Spinal cord (tissue), 10 donors: ENCODE measurements at places on chromosomes 4 and X. TPM values are rescaled to one million over a fixed set of nuclear protein-coding genes. Genes with fewer than 3 reads are reported as not detected.

PAGE5 gene
- not detected for total RNA-seq

CT45A10 gene
- total RNA-seq: not detected

TRIML2 gene
- total RNA-seq: not detected

EGFL6 gene
- 21.9 TPM for total RNA-seq

NKX6-1 gene
- 5.2 TPM for total RNA-seq

AKAP14 gene
- 16.3 TPM for total RNA-seq

CYP4V2 gene
- total RNA-seq: 22.5 TPM
